ENCODE measurements at places on chromosomes 1 and 21. TPM values are rescaled to one million over a fixed set of nuclear protein-coding genes. Genes with fewer than 3 reads are reported as not detected.

- H3K27me3 ChIP-seq: peaks cover 11% of the 10 kb centered on the region
- H3K36me3 ChIP-seq: no peaks in the 10 kb centered on the region
- H3K4me1 ChIP-seq: no peaks in the 10 kb centered on the region
These were observed 306.9 kb downstream of the TTLL7 start for GRCh38 chr1:83691953-83692500.

- H3K27ac ChIP-seq: no peak overlapping the region
- no peak for DNase-seq
- no peaks in the 10 kb centered on the region for H3K27me3 ChIP-seq
- no peaks in the 10 kb centered on the region for H3K36me3 ChIP-seq
These were observed 94.0 kb downstream of the CLIC6 start for GRCh38 chr21:34762786-34763185.

DNA sequence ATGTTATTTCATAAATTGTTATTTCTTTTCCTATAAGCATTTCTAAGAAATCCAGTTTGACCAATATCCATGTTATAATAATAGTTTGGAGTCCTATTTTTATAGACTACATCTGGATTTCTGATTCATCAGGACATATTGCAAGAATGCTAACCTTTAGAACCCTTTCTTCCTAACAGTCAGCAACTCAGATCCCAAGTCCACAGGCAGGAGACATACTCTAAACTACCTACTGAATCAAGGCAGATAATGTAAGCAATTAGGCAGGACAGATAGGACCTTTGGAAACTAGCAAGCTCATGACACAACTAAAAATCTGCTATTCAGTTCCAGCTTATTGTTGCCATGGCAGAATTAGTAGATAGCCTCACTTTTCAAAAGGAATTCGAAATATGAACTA, 104.1 kb downstream of the DENND1B start:
- H3K4me3 ChIP-seq: no peak overlapping the region
- no peaks in the 10 kb centered on the region for H3K36me3 ChIP-seq
- H3K27me3 ChIP-seq: no peaks in the 10 kb centered on the region
- H3K4me1 ChIP-seq: no peaks in the 10 kb centered on the region
- H3K27ac ChIP-seq: no peak overlapping the region

DNA sequence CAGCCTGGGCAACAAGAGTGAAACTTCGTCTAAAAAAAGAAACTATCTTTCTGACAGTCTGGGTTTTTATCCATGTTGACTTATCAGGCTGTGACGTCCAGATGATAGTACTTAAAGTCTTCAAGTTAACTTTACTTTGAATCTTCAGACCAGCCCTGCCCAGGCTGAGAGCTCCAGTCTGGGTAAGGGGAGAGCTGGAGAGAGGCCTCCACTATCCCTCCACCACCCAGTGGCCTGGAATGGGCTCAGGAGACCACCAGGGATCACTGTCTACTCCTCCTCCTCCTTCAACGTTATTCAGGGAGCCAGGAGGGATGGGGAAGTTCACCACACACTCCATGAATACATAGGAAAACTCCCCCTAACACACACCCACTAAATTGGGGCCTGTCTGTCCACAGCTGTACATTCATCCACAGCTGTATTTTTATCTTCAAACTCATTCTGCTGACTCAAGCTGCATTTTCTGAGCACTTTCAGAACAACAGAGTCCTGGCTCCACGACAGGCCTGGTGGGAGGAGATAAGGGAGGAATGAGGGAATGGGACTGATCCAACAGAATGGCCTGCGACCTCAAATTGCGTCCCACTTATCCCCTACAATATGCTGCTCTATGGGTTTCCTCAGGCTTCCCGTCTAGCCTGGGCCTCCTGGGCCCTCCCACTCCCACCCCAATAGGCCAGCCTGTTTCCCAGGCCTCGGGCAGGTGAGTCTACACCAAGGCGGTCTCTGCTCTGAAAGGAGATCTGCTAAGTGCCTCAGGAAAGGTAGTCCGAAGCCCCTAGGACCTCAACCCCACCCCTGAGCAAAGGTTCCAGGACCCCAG, 1.8 kb downstream of the SLC45A3 start:
- H3K36me3 ChIP-seq: no peaks in the 10 kb centered on the region
- peaks cover 16% of the 10 kb centered on the region for H3K4me1 ChIP-seq
- DNase-seq: no peak
- peak overlapping the region; percentile 78 for H3K4me3 ChIP-seq
- H3K27me3 ChIP-seq: no peaks in the 10 kb centered on the region

GRCh38 chr1:58738876-58739275, 39.0 kb upstream of the MYSM1 start:
- no peaks in the 10 kb centered on the region for H3K36me3 ChIP-seq
- no peaks in the 10 kb centered on the region for H3K4me1 ChIP-seq
- H3K27me3 ChIP-seq: no peaks in the 10 kb centered on the region
- H3K27ac ChIP-seq: no peak overlapping the region
- DNase-seq: no peak

The ATP1A1 gene
- 290 TPM for total RNA-seq

The KLF17 gene
- not detected for total RNA-seq

The KCNE2 gene
- not detected for total RNA-seq

Data from HCT116 (cell line).